ENCODE measurements at places on chromosomes 5 and 9.

- ATAC-seq: no peak
Measured at GRCh38 chr5:140420665-140421361, 19.2 kb downstream of the ANKHD1 start.

DNA sequence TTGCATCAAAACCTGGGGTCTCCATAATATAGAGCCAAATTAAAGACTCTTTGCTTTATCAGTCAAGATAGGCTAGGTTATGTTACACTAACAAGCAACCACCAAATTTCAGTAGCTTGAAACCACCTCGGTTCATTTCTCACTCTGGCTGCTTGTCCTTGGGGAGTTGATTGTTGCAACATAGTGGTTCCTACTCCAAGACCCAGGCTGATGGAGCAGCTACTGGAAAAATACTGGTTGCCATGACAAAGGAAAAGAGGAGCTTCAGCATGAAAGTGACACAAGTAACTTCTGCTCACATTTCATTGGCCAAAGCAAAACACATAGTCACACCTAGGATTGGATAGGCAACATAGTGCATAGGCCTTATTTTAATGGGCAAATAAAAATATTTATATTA lies 18.5 kb upstream of the RCL1 start:
- peak; percentile 88 for ATAC-seq

DNA sequence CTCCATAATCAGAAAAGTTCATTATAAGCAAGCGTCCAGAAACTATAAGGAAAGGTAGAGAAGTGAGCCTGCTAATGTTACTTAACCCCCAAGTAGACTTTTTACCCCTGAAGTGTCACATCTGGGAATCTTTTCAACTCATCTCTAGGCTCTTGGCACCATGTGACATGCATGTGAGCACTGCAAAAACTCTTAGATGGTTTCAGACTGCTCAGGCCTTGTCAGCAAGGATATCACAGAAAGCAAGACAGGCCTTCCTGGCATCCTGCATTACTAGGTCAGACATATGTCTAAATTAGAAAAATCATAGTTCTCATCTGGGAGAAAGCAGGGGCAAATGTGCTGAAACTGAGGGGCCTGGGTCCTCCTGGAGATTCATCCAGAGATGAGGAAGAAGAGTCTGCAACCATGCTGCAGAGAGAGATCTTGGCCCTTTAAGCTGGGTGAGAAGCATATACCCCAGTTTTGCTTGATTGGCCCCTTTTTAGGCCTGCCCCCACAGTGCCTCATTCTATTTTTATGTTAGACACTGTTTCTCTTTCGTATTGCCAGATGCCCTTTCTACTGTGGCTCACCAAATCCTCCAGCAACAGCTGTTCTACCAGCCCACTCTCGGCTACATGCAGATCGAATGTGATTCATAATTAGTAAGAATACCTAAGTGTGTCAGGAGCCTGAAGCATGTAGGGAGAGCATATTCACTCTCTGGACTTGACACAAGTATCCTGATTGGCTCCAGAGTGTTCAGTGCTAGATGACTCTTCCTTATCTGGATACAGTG lies 19.0 kb downstream of the TMEM8B start:
- peak; percentile 28 for ATAC-seq

DNA sequence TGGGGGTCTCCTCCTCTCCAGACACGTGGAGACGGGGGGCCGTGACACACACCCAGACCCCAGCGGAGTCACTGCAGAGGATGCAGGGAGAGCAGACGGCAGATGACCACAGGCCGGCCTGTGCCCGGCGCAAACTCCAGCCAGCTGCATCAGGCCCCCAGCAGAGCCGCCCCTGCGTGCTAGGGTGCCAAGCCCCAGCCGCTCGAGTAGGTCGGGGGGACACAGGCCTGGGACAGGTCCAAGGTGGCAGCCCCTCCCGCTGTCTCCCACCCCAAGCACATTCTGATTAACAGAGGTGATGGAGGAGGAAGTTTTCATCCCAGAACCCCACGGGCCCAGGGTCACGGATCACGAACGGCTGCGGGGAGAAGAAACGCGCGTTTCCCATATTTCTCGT lies 14.4 kb downstream of the NACC2 start:
- no peak for ATAC-seq

- ATAC-seq: no peak
Measured at GRCh38 chr9:112112519-112112918, 62.6 kb downstream of the SUSD1 start.
